SJSA1 (cell line): ENCODE measurements at places on chromosomes 7 and 10.

GRCh38 chr10:3067859-3068179, 471 bp downstream of the PFKP start:
- no peak for DNase-seq

DNA sequence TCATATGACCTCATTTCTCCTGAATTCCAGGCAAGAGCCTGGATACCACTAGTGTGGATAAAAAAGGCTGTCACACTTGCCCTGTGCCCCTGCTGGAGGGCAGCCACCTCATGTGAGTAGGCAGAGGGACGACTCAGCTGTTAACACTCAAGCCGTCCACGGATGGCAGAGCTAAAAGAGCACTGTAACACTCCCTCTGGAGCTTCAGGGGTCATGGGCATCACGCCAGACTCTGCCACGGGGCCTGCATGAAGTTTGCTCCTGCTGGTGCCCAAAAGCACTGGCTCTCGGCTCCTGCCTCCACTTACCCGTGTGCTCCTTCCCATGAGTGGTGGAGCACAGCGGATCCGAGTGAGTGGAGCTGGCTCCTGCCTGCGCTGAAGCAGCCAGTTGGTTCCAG, 919.8 kb upstream of the C7orf33 start:
- no peak for DNase-seq

GRCh38 chr10:103595933-103596726, 102.6 kb downstream of the NEURL1 start:
- DNase-seq, result no peak

- peak; percentile 84 for DNase-seq
Observed at GRCh38 chr10:73827346-73828089, 16.1 kb upstream of the NDST2 start.

GRCh38 chr10:22682237-22683139, 31.9 kb downstream of the PIP4K2A start:
- DNase-seq, result no peak

- no peak for DNase-seq
Observed at GRCh38 chr10:34486008-34486407, 329.1 kb downstream of the PARD3 start.

DNA sequence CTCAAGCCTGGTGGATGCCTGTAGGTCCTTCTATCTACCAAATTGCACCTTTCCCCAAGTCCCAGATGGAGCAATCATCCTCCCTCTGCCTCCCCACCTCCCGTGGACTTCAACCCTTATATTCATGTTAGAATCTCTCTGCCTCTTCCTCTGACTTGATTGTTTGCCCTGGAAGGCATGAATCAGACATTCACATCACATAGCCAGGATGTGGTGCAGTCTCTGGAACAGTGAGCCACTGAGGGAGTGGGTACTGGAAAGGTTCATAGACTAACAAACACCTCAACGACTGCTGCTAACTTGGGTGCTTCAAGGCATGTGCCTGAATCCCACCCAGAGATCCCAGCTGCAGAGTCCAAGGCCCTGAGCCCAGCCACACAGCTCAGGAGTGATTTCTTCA, 494.0 kb downstream of the TNS3 start:
- no peak for DNase-seq

DNA sequence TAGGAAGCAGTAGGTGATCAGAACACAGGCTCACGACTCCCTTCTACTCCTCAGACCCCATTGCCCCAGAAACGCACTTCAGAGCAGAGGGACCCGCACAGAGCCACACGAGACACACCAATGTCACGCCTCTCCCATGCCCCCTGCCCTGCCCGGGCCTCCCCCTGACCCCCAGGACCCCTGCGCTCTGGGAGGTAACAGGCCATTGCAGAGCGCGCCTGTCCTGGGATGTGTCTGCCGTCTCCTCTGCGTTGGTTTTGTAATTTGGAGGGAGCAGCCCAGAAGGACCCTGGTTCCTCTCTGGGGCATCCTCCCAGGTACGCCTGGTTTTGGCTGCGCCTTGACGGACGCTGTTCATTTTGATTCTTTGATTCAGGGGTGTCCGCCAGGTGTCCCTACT, 85.4 kb downstream of the UNCX start:
- DNase-seq, result no peak

- DNase-seq, result no peak
Observed at GRCh38 chr10:49837685-49838084, 75.6 kb upstream of the OGDHL start.

DNA sequence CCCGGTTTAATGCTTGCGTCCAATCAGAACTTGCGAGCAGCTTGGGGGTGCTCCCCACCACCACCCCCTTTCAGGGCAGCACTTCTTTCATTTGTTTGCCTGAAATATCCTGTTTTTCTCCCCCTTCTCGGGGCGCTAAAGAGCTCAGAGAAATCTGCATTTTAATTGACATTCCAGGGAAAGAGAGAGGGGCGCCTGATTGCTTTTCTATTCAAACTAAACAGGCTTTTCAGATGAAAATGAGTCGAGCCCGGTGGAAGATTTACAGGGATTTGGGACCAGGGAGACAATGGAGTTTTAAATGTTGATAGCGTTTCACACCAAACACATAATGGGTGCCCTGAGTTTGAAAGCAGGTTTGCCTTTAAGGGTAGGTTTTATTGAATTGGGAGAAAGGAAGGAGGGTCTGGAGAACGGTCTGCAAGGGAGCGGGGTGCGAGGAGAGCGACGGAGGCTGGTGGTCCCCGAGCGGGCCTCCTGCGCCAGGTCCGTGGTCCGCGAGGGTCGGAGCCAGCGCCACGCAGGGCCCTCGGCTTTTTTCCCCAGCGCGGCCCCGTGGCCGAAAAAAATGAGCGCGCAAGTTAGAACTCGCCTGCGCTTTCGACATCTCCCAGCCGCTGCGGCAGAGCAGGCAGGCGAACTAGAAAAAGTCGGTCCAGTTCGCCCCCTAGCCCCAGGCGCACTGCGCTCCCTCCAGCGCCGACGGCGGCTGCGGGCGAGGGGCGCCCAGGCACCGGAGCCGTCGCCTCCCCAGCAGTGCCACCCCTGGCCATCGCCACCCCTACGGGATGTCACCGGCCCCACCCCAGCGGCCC, 1.3 kb downstream of the FGFR2 start:
- no peak for DNase-seq

DNA sequence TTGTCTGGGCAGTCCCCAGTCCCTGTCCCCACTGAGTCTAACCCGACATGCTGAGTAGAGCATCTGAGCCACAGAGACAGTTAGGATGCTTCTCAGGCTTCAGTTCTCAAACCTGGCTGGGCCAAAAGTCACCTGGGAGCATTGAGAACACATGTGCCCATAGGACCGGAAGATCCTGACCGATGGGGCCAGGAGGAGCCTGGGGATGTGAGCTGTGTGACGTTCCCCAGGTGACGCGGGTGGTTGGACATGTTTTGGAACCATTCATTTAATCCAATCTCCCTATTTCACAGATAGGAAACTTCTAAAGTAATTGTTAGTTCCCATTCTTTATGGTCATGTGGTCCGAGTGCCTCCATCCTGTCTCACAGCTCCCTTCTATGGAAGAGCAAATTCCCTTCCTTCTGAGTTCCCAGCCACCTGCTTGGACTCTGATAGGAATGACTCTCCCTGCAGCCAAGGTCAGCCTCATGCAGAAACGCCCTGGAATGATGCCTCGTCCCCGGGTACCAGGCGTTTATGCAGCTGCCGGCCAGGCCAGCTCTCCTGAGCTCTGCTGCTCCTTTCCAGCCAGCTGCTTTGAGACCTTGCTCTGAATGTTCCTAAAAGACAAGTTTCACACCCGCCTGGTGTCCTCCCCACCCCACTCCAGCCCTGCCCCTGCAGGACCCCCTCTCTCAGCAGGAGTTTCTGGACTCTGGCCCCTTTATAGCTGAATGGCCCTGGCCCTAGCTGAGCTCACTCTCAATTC, 166.5 kb upstream of the RHEB start:
- no peak for DNase-seq

DNA sequence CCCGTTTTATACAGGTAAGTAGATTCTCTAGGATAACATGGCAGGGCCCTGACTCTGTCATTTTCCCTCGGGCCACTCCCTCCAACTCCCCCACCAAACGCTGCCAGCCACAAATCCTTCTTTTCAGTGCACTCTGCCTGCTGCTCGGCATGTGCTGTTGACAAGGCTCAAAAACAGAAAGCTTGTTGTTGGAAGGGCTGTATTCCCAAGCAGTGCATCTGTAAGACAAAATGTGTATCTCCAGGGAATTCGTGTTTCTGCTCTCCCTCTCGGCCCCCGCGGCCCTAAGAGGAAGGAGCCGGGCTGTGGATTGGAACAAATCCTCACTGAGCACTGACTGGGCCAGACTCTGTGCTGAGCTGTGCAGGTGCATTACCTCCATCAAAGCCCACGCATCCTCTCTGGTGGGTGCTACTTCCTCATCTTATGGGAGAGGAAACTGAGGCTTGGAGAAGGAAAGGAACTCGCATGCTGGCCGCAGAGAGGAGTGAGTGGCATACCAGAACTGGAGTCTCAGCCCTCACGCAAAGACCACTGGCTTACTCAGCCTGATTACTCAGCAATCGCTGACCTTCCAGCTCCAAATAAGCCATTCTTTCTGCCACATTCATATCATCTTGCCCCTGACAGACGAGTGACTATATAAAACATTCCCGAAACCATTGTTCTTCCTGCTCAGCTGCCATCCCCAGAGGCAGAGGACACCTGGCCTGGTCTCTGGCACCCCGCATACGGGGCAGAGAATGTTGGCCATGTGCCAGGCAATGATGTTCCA, 33.5 kb upstream of the ENO4 start:
- no peak for DNase-seq

- DNase-seq, result no peak
Observed at GRCh38 chr7:98963305-98963704, 85.0 kb downstream of the TRRAP start.

GRCh38 chr10:17113346-17113745, 16.3 kb downstream of the CUBN start:
- no peak for DNase-seq

GRCh38 chr10:1706256-1706655, 31.1 kb downstream of the ADARB2 start:
- no peak for DNase-seq

DNA sequence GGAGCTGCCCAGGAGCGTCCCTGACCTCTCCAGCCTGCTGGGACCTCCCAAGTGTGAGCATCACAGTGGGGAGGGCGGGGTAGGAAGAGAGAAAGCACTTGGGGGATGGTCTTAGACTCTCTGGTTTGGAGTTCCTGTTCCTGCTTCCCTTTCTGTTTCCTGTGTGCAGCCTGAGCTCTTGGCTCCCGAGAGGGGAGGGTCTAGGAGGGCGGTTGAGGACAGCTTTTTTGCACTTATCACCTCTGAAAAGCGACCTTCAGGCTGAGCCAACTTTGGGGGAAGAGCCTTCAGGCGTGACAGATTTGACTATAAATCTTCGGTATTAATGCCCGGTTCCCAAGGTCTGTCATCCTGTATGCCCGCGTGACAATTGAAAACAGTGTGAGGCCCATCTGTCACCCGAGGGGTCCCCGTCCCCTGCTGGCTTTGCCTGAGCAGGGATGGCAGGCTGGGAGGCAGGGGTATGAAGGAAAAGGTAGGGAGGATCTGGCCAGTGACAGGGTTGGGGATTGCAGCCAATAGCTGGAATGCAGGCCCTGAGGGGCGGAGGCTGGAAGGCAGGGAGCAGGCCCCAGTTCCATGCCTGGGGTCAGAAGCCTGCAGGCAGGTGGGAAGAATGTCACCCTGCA, 78.6 kb downstream of the CDH23 start:
- no peak for DNase-seq

- no peak for DNase-seq
Observed at GRCh38 chr10:30127120-30127541, 67.7 kb upstream of the JCAD start.

- no peak for DNase-seq
Observed at GRCh38 chr7:47830015-47830414, 118.3 kb downstream of the PKD1L1 start.

- DNase-seq, result peak; percentile 90
Observed at GRCh38 chr10:91409069-91409868, 875 bp upstream of the HECTD2 start.

GRCh38 chr7:47664650-47665195, 82.8 kb upstream of the TNS3 start:
- DNase-seq, result no peak

GRCh38 chr7:98315318-98315993, 34.0 kb downstream of the BRI3 start:
- DNase-seq, result no peak

GRCh38 chr7:37149051-37149772, 299.5 kb downstream of the ELMO1 start:
- no peak for DNase-seq

- no peak for DNase-seq
Observed at GRCh38 chr7:117564080-117564479, 84.3 kb downstream of the CFTR start.

DNA sequence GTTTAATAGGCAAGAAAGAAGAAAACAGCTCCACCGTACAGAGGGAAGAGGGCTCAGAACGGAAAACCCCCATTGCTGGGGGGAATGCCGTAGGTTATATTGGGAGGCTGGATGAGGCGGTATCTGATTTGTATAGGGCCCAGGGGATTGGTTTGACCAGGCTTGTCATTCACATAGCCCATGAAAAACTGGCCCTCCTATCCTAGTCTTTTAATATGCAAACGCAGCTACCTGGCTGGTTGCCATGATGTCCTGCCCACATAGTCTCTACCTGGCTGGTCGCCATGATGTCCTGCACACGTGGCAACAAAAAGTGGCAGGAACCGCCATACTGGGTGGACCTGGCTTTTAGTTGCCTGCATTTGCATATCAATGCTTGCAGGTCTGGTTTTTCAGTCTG, 84.7 kb downstream of the AUTS2 start:
- no peak for DNase-seq

DNA sequence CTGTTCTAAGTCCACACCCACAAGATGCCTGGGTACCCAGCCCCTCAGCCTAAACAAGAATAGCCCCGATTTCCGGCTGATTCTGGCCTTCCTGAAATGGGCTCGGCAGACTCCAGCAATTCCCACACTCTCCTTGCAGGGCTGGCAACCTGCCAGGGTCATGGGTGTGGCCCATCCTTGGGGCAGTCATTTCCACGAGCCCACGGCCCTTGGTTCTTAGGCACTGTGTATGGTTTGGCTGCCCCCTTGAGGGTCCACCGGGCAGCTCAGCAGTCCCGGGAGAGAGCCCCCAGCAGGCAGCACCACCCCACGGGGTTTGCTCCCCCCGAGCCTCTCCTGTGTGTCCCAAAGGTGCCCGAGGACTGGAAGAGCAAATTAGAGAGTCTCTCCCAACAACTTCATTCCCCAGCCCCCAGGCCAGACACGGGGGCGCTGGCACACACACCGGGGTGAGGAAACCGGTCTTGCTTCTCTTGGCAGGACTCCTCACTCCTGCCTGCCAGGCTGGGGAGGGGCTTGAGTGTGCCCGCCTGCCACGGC, 142.2 kb downstream of the EMX2 start:
- no peak for DNase-seq

GRCh38 chr10:35606430-35606829, 1.3 kb downstream of the GJD4 start:
- DNase-seq, result no peak

DNA sequence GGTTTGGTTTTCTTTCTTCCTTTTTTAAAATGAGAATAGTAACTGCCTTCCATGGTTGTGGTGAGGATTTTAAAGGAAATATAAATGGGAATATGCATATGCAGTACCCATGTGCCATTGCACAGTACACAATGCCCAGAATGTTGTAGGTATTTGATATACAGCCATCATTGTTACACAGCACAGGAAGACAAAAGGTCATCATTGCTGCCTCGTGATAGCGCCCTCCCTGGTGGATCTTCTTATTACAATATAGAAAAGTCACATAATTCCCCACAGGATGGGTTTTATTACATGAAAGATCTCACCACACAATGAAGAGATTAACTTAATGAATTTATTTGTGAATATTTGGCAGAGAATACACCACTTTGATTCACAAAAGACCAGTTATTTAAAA, 76.5 kb downstream of the PPP1R17 start:
- DNase-seq, result no peak

- no peak for DNase-seq
Observed at GRCh38 chr10:91190876-91191583, 29.4 kb upstream of the PCGF5 start.

GRCh38 chr10:132420469-132420980, 23.5 kb downstream of the PWWP2B start:
- DNase-seq, result no peak
